ENCODE measurements at places on chromosomes 6 and 20.

DNA sequence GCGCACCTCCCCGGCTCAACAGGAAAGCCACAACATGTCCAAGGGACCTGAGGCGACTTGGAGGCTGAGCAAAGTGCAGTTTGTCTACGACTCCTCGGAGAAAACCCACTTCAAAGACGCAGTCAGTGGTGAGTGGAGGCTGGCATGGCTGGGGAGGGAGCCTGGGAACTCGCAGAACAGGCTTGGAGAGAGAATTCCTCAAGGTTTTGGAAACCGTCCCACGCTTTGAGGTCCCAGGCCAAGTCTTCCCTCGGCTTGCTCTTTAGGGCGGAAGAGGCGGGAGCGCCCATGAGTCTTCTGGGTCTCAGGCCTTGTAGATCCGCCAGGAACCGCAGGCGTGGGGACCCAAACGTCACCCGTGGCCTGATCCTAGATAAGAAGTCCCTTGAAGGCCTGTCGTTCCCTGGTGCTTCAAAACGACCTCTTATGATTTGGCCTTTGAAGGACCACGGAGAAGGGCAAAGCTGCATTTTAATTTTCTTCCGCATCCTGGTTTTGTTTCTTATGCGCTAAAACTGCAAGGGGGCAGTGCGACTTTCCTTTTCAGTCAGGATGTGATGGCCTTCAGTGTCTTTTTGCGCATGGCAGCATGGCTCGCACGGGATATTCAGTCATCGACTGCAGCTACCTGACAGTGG, 2.0 kb downstream of the LAMP5 start:
- DNase-seq: no peak

DNA sequence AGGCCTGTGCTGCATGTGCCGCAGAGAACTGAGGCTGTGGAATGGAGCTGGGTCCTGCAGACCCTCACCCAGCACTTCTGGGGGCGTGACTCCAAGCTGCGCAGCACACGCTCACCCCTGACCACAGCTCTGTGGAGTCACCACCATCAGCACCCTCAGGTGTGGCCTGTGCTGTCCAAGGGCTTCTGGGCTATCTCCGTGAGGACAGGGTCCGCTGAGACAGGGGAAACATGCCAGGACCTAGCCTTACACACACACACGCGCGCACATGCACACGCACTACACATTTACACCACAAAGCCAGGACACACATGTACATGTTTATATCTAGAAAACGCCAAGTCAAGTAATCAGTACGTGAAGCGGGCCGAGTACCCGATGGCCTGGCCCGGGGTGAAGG, 26.8 kb upstream of the TCFL5 start:
- no peak for DNase-seq

DNA sequence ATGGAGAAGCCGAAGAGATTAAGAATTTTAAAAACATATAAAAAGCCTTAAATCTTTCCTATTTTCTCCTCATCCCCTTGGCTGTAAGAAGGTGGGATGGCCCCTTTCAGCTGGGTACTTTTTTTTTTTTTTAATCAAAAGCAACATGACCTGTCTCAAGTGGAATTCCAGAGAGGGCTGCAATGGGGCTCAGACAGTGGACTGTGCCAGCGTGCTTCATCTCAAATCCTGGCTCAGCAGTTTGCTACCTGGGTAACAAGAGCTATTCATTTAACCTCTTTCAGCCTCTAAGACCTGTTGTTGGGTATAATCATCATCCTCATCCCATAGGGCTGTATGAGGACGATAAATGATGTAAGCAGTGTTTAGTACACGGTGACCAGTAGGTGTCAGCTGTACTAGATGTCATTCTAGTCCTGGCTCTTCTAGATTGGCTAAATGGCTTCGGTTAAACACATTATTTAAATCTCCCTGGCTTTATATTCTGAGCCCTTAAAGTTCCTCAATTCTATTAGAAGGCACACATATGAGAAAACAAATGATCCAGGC, 6.9 kb upstream of the PPP1R3G start:
- no peak for DNase-seq

DNA sequence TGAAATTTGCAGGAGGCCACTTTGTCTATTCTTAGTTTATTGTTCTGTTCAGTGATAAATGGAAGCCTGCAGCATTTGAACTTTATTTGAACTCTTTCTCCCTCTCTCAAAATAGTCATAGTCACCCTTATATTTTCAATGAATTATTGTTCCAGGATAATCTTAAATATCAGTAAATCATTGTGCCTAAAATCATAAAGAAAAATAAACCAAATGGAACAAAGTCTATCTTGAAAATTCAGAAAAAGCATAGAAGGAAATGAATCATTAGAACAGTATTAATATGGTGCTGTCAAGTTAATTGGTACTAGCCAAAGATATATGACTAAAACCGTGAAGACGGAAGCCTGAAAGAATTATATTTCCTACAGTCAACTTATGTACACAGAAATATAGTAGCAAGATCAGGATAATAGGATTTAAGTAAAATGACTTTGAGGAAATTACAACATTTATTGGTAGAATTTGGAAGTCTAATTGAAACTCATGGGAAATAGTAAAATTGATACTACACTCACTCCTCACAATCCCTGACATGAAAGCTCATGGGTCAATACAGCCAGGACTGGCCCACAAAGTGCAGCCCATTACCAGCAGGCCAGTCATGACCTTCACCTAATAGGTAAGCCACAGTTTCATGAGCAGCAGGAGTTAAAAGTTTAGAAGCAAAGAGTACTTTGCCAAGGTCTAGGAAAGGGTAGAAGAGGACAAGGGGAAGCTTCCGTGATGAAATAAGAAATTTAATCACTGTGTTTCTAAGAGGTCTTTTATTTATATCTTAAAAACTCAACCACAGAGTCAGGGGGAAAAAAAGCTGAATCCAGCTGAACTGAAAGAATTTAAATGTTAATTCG, 119.9 kb upstream of the ENPP5 start:
- no peak for DNase-seq

GRCh38 chr20:59323731-59324130, 23.3 kb downstream of the EDN3 start:
- DNase-seq: no peak
